ENCODE measurements at places on chromosomes 5 and 9.
A peak's percentile ranks its signal among the peaks of the same experiment; 100 is the strongest.

GRCh38 chr9:36140086-36141084, 3.9 kb downstream of the GLIPR2 start:
- DNase-seq, result no peak

- DNase-seq, result no peak
These were observed 253.5 kb upstream of the NREP start for GRCh38 chr5:112010475-112010874.

GRCh38 chr5:92215116-92215515, 832.0 kb upstream of the ARRDC3 start:
- no peak for DNase-seq

GRCh38 chr5:128844354-128844923, 120.8 kb upstream of the SLC27A6 start:
- DNase-seq, result no peak

- peak; percentile 88 for DNase-seq
These were observed 38.4 kb downstream of the HRH2 start for GRCh38 chr5:175696139-175696854.

- no peak for DNase-seq
These were observed 552.3 kb downstream of the EFNA5 start for GRCh38 chr5:107118184-107119019.

GRCh38 chr9:437066-437465, 222.4 kb downstream of the DOCK8 start:
- no peak for DNase-seq

DNA sequence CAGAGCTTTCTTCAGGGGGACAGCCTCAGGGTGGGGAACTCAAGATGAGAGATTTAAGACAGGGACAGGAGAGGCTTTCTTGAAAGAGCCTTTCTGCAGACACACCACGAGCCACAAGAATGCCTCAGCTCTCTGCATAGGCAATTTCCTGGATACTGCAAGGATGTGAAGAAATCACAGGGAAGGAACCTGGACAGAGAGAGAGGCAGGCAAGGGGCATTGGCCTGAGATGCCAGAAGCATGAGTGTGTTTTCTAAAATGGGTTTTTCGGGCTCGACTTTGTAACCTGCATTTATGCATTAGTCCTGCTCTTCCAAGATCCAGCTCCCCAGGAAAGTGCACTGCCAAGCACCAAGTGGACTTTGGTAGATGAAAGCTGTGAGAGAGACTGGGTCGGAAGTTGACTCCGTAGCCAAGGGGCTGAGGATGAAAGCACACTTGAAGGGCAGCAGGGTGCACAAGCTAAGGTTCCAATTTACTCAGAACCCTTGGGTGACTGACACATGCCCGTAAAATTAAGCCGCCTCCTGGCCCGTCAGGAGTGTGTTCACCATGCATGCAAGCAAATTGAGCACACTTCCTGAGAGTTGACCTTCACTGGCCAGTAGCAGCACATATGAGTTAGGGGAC, 90.9 kb downstream of the CFAP90 start:
- no peak for DNase-seq

- DNase-seq, result no peak
These were observed 811 bp upstream of the LRRTM2 start for GRCh38 chr5:138875946-138876345.

GRCh38 chr5:38378579-38378978, 120.2 kb downstream of the EGFLAM start:
- no peak for DNase-seq

DNA sequence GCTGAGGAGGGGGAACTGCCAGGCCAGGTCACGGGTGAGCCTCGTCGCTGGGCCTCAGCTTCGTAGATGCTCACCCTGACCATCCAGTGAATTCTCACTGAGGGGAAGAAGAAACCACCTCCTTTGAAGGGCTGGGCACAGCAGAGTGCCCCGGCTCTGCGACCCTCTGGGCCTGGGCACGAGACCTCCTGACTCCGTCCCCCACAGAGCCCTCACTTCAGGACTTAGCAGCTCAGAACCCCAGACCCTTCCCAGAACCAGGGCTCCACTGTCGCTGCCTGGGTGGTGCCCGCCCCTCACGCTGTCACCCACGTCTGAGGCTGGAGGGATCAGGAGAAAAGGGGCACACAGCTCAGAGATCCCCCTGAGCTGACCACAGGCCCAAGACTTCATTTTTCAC, 34.3 kb upstream of the TMEM250 start:
- DNase-seq, result no peak

- DNase-seq, result no peak
These were observed 74.7 kb downstream of the PIK3R1 start for GRCh38 chr5:68290260-68290674.

- DNase-seq, result no peak
These were observed 8.8 kb downstream of the SPRY4 start for GRCh38 chr5:142316051-142316450.

- no peak for DNase-seq
These were observed 12.8 kb upstream of the MAN2A1 start for GRCh38 chr5:109676920-109677319.

- DNase-seq, result no peak
These were observed 125.8 kb downstream of the PDE4D start for GRCh38 chr5:59767681-59768151.

GRCh38 chr9:72579880-72580550, 58.6 kb downstream of the TMC1 start:
- no peak for DNase-seq

DNA sequence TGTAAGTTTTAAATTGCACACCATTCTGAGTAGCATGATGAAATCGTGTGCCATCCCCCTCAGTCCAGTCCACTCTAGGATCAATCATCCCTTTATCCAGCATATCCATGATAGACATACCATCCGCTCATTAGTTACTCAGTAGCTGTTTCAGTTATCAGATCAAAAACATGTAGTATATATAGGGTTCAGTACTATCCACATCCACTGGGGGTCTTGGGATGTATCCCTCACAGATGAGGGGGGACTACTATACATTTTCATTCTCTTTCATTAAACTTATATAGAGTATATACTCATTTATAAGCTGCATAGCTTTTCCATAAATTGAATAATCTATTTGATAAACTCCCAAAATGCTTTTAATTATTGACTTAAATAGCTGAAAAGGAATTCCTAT, 67.6 kb downstream of the MEIKIN start:
- no peak for DNase-seq

- DNase-seq, result no peak
These were observed 90.2 kb downstream of the ANGPTL2 start for GRCh38 chr9:127032256-127032655.

DNA sequence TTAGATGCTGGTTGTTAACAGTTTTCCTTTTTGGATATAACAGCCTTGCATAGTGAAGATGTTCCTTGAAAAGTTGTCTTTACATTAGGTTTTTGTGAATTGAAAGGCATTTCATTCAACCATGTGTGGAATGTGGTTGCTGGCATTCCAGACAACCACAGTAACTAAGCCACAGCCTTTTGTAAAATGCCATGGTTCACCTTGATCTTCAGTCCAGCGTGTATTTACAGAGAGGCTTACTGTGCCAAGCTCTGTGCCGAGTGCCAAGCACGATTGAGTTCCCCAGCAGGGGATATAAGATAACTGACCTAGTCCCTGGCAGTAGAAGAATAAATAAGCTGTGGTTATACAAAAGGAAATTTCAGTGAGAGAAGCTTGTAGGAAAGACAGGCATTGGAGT, 4.9 kb downstream of the EXOSC2 start:
- DNase-seq, result no peak

GRCh38 chr9:79912318-79913070, 340.7 kb downstream of the TLE4 start:
- no peak for DNase-seq

DNA sequence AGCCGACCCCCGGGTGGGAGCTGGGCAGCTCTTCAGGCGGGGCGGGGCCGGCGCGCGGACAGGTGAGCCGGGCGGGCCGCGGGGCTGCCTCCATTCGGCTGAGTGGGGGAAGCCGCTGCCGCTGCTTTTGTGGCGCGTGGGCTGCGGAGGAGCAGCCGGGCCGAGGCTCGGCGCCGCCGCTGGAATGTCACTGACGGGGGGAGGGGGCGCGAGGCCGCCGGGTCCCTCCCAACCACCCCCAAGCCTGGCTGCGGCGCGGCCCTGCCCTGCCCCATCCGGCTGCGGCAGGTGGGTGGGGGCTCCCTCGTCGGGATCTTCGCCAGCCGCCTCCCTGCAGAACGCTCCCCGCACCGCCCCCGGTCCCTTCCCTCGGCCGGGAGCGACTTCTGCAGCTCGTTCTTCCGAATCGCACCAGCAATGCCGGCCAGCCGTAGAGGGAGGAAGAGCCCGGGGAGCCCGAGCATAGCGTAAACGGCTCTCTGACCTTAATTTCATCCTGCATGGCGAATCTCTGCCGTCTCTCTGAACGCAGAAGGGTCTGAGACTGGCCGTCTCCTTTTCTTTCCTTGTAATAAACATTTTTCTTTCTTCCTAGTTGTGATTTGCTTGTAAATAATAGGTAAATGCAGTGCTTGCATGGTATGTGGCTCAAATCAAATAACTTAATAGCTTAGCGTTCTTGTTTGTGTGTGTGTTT, 505 bp downstream of the SPTAN1 start:
- peak; percentile 56 for DNase-seq

GRCh38 chr5:109412981-109413402, 3.2 kb upstream of the PJA2 start:
- no peak for DNase-seq

DNA sequence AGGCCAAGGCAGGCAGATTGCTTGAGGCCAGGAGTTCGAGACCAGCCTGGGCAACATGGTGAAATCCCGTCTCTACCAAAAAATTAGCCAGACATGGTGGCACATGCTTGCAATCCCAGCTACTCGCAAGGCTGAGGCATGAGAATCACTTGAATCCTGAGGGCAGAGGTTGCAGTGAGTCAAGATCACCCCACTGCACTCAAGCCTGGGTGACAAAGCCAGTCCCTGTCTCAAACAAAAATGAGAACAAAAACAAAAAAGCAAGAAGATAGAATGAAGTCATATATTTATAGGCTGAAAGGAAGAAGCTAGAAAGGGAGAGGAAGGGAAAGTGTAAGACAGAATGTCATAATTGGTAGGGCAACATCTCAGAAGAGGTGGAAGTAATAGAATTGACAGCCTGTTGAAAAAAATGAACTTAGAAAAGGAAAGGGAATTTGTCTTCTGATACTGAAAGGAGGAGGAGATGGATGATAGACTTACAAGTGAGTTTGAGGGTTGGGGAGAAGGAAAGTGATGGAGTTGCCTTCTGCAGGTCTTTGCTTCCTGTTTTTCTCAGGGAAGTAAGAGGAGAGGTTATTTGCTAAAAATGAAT, 32.2 kb downstream of the CARD6 start:
- no peak for DNase-seq

- no peak for DNase-seq
These were observed 7.2 kb downstream of the NDUFS6 start for GRCh38 chr5:1808439-1808838.

GRCh38 chr9:134964271-134965055, 46.8 kb upstream of the FCN1 start:
- DNase-seq, result no peak

- DNase-seq, result no peak
These were observed 2.6 kb downstream of the PTRH1 start for GRCh38 chr9:127712867-127713266.

DNA sequence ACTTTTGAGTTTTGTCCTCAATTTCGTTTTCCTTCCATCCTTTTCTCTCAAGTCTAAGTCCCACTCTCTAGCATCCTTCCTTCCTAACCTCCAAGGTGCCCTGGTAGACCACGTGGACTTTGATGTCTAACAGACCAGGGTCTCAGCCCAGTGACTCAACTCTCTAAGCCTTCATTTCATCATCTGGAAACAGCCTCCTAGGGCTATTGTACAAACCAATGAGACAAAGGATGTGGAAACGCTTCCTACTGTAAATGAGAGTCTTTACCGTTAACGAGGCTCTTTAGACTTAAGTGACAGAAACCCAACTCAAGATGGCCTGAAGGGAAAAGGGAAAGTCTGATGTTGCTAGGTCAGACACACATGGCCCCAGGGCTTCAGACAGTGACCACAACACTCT, 49.2 kb upstream of the CPLX2 start:
- DNase-seq, result peak; percentile 33

DNA sequence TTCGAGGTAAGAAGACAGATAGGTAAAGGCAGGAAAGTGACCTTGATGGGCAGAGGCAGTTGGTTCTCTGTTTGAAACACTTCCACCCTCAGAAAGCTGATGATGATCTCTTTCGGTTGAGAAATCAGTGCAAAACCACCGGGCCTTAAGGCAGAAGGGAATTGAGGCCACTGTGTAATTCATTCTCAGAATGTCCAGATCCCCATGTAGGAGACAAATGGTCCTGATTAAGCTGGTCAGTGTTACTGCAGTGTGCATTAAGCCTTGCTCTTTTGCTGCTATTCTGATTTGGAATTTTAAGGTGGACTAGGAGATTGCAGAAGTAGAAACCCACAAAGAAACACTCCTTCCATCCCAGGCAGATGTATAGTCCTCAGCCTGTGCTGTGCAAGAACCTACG, 255.2 kb downstream of the ARHGAP26 start:
- no peak for DNase-seq

- no peak for DNase-seq
These were observed 86.0 kb upstream of the TNFSF8 start for GRCh38 chr9:115016344-115016743.
